ENCODE measurements at places on chromosomes 11 and 22.

- no peak for DNase-seq
Measured at GRCh38 chr11:90614318-90614717, 391.5 kb upstream of the CHORDC1 start.

GRCh38 chr11:43498561-43498960, 139.8 kb downstream of the TTC17 start:
- no peak for DNase-seq

DNA sequence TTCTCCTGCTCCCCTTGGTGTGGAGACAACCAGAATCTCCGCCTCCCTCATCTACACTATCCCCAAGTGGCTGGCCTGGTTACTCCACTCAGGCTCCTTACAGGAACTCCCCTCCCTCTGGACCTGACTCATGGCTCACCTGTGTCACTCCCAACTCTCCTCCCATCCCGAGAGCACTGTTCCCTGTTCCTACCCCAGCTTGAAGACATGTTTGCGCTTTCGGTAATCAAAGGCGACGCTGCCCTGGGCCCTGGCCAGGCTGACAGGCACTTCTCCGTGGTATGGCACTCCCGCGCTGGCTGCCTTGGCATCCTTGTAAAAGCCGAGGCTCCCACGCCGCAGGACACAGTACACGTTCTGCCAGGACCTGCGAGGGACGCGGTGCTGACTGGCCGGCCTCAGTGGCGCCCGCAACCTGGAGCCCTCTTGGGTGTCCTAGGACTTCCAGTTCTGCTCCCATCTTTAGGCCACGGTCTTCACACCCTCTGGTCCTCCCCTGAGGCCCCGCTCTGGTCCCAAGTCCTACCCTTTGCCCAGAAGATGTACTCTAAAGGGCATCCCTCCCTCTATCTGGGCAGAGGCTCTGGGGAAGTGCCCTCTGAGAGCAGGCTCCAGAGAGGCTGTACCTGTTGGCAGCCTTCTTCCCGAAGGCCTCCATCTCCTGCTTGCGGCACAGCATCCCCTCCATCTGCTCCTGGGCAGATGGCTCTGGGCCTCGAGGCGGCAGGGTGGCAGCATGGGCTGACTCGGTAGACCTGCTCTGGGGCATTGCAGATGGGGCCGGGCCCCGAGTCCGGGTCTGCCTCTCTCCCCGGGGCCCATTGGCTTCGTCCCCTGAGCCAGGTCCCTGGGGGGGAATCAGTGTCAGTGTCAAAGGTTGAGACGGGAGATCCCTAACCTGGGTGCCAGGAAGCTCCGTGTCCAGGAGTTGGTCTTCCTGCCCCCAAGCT, 9.4 kb upstream of the RBM4B start:
- DNase-seq = no peak

DNA sequence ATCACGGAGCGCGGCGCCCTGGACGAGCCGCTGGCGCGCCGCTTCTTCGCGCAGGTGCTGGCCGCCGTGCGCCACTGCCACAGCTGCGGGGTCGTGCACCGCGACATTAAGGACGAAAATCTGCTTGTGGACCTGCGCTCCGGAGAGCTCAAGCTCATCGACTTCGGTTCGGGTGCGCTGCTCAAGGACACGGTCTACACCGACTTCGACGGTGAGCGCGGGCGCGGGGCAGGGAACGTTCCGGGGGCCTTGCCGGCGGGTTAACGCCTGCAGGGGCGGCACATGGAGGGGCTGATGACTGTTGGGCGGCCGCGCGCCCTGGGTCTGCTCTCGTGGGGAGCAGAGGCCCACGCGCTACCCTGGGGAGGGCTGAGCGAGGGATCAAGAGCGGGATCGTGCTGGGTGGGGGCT, 1.0 kb downstream of the PIM3 start:
- peak; percentile 37 for DNase-seq

DNA sequence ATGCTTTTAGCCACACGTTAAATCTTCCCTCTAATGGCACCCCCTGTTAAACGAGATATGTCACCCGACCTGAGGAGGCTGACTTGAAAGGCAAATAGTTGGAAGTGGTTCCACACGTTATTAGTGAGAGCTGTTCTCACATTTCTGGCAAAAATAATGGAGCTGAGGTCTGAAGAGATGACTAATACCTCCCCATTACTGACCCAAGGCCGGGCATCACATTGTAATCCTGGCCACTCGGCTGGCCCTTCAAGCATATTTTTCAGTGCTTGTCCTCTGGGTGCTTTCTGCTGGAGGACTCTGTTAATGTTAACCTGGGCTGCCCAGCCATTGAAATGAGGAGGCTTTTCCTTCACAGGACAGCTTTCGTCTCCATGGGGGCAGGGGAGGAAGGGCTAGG, 260.0 kb upstream of the CADM1 start:
- no peak for DNase-seq

DNA sequence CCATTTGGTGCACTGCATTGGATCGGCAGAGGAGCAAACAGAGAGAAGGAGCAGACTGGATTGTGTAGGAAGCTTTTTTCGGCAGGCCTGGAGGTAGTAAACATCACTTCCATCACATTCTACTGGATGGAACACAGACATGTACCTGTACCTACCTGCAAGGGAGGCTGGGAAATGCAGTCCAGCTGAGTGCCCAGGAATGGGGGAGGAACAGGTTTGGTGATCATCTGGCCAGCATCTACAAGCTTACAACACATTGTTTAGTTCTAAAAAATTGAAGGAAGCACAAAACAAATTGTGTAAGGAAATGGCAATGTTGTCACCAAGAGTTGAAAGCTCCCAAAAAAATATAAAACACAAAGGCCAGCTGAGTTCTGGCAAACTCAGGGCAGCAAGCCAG, 19.1 kb downstream of the SMIM38 start:
- no peak for DNase-seq

DNA sequence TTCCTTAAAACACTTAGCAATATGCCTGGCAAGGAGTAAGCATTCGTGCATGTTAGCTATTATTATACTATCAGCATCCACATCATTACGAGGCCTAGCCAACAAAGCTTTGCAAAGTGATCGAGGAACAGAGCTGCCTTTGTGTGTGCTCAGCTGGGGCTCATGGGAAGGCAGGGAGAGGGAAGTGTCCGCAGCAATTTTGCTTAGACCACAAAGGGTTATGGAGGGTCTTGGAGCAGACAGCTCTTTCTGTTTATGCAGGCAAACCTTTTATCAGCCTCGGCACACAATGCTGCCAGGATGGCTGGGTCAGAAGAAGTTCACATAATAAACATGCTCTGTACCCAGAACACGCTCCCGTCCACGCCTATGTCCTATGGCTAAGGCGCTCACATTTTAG, 10.9 kb upstream of the DKK3 start:
- peak; percentile 29 for DNase-seq

DNA sequence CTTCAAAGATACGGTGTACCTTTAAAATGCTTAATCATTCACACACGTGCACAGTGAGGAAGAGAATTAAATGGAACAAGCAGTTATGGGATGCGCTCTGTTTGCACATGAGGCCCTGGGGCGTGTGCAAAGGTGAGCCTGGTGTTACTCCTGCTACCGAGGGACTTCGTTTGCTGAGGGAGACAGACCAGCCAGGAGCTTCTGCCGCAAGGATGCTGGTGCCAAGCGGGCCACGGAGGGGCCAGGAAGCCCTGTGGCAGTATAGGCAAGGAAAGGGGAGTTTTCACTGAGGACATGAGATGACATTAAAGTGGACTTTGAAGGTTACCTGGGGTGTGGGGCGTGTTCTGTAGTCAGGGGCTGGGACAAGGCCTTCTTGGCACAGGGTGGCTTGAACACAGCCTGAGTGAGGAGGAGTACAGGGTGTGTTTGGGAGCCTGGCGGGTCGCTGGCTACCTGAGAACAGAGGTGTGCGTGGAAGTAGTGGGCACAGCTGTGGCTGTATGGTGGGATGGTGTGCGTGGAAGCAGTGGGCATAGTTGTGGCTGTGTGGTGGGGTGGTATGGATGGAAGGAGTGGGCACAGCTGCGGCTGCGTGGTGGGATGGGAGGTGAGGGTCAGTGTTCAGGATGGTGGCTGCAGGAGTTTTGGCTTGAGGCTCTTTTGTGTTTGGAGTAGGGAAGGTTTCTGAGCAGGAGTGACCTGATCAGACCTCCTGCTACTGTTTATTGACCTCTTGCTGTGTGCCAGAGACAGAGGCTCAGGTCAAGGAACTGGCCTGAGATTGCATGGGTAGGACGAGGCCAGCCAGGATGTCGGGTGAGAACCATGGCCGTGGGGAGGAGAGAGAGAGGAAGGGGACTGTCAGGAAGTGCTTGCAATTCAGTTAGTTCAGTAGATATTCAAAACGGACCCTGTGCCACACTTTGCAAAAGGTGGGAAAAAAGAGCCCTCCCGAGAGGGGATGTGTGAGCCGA, 13.7 kb downstream of the TBC1D22A start:
- no peak for DNase-seq

DNA sequence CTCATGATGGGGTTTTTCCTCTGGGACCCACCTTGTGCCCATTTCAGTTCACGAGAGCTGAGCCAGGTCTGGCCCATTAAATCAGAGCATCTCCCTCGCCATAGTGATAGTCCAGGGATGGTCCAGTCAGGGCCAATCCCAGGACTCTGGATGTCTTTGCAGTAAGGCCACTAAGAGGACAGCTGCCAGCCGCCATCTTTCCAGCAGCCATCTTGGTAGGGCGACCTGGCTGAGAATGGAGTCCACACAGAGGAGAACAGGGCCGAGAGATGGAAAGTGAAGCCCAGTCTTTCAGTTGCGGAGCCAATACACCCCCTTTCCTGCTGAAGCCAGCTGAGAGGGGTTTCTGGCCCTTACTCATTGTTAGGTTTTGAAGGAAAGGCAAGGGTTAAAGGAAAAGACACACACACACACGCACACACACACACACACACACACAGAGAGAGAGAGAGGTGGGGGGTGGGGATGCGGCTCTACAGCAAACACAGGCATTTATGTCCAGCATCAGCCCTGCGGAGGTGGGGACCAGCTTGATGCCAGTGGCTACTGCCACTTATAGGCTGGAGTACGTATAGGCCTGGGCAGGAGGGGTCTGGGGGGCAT, 12.4 kb upstream of the KIAA0930 start:
- DNase-seq = no peak

GRCh38 chr11:72871119-72871518, 56.9 kb downstream of the ATG16L2 start:
- DNase-seq = no peak

- no peak for DNase-seq
Measured at GRCh38 chr22:47063606-47064005, 301.2 kb downstream of the TBC1D22A start.

DNA sequence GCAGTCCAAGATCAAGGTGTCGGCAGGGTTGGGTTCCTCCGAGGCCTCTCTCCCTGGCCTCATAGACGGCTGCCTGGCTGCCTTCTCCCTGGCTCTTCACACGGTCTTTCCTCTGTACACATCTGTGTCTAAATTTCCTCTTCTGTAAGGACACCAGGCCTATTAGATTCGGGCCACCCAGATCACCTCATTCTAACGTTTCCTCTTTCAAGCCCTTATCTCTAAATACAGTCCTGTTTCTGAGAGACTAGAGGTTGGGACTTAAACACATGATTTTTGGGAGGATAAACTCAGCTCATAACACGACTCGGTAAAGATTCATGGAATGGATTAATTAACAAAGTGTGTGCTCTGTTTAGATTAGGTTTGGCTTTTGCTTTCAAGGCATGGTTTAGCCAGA, 136.0 kb upstream of the SORL1-AS1 start:
- no peak for DNase-seq

DNA sequence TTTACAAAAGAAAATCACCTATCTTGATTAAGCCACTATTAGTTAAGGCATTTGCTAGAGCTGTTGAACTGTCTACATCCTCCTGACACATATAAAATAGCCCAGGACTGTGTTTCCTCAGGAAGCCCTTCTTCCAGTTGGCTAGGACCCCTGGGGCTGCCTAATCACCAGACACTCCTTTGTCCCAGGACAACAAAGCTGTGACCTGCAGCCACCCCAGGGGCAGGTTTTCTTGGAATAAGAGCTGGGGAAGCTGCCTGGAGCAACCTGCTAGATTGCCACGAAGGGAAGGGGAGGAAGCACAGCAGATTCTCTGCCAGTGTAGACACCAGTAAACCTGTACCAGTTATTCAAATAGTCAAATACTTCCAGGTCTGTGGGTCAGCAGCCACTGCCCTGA, 17.6 kb downstream of the CHST1 start:
- DNase-seq = peak; percentile 46

GRCh38 chr11:69877235-69877634, 58.0 kb upstream of the FGF3 start:
- no peak for DNase-seq

DNA sequence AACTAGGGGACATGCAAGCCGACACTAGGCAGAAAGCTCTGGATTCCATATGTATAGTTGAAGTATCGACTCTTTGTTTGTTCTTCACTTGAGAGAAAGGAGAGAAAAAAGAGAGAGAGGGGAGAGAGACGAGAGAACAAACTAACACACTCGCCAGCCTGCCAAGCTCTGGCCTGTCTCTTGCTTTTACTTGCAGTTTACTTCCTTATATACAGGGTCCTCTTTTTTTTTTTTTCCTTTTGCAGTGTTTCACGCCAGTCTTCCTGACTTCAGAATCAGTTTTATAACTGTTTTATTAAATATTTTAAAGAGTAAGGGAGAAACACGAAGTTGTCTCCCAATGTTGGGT, 19.9 kb downstream of the TEAD1 start:
- no peak for DNase-seq

- peak; percentile 21 for DNase-seq
Measured at GRCh38 chr11:47051217-47051616, 114.7 kb downstream of the CSTPP1 start.

All from dermis blood vessel endothelial cell (primary cell).